ENCODE measurements at places on chromosomes 2 and 18. TPM values are rescaled to one million over a fixed set of nuclear protein-coding genes. Genes with fewer than 3 reads are reported as not detected.

DNA sequence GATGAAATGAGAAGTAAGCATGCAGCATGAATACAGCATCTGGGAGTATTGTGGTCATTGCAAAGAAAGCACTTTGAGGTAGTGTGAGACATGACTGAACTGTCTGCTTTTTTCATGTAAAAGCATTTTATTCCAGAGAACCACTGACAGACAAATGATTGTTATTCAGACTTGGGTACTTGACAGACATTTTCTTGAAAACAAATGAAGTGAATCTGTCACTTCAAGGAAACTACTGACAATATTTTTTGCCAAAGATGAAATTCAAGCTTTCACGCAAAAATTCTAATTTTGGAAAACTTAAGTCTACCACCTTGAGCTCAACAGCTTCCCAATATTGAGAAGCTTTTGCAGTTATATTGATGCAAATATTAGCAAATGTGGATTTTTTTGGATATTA is 255.7 kb downstream of the ARL6IP6 start:
- H3K4me1 ChIP-seq, result no peaks in the 10 kb centered on the region
- no peak for DNase-seq
- no peaks in the 10 kb centered on the region for H3K36me3 ChIP-seq
- no peak overlapping the region for H3K27ac ChIP-seq
- H3K4me3 ChIP-seq, result no peak overlapping the region

- no peak overlapping the region for H3K4me3 ChIP-seq
- no peak for DNase-seq
- no peaks in the 10 kb centered on the region for H3K4me1 ChIP-seq
- H3K27ac ChIP-seq, result no peak overlapping the region
- no peaks in the 10 kb centered on the region for H3K27me3 ChIP-seq
Observed at GRCh38 chr18:7941533-7941932, 374.4 kb downstream of the PTPRM start.

DNA sequence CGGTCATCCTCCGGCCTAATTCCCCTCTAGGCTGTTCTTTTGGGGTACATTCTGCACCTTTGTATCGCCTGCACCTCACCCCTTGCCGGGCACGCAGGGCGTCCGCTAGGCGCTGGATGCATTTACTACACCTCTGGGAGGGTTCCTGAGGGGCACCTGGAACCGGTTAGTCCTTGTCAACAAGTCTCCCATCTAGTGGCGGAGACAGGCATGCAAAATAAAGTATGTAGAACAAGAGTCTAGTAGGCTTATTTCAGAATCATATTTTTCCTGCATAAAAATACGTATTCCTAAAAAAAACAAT is 705 bp upstream of the TEX261 start:
- H3K4me3 ChIP-seq, result peak overlapping the region; percentile 75
- no peak for DNase-seq

SCYGR1 gene
- total RNA-seq, result not detected

DNA sequence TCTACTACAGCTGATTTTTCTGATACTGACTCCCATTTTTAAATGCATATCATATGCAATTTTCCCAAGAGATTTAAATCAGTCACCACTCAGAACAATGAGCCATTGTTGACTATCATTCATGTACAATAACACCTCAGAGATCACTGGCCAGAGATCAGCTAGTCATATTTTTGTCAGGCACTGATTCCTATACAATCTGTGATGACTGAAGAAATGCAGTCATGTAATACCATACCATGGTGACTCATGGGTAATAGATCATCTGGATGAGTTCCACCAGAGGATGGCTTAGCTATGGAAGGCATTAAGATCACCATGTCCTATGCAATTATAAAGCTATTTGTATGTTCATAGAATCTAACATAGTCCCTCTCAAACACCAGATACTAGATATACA is 285.7 kb upstream of the DCC start:
- DNase-seq, result no peak
- H3K27me3 ChIP-seq, result no peaks in the 10 kb centered on the region
- no peaks in the 10 kb centered on the region for H3K4me1 ChIP-seq
- H3K27ac ChIP-seq, result no peak overlapping the region

DNA sequence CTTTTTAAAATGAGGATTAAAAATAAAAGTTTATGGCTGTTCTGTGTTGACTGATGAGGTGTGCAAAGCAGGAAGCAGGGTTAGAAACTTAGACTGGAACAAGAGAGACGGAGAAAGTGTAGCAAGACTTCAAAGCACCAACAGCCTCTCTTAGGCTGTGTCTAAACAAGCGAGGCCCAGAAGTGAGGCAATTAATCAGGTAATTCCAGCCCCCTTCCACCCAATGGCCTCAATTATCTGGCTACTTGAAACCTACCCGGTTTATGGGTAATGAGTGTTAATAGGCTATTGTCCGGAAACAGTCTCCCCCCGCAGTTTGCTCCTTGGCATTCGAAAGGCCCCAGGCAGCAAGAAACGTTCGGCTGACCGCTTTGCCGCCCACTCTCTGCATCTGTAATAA is 171.7 kb upstream of the MYCN start:
- H3K36me3 ChIP-seq, result no peaks in the 10 kb centered on the region
- no peaks in the 10 kb centered on the region for H3K27me3 ChIP-seq
- no peak overlapping the region for H3K27ac ChIP-seq

DNA sequence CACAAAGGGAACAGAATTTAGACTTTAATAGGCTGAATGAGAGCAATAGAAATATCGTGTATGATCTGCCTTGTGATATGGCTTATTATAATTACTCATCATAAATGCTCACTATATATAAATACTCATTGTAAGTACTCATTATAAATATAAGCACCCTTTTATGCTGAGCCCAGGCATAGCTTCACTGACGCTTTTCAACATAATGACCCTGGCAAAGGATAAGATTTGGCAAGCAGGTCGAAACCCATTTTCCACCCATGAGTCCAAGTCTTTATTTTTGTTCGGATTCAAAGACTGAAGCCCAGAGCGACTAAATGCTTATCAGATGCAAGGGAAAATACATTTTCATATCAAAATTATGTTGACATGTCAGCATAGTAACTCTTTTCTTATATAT is 500.4 kb downstream of the SLC4A3 start:
- no peak overlapping the region for H3K4me3 ChIP-seq
- H3K27me3 ChIP-seq, result no peaks in the 10 kb centered on the region
- no peaks in the 10 kb centered on the region for H3K36me3 ChIP-seq
- no peak for DNase-seq
- no peak overlapping the region for H3K27ac ChIP-seq

GRCh38 chr2:74767618-74768017 is 66.3 kb upstream of the HK2 start:
- H3K4me1 ChIP-seq, result no peaks in the 10 kb centered on the region
- DNase-seq, result no peak
- H3K27ac ChIP-seq, result no peak overlapping the region
- H3K27me3 ChIP-seq, result no peaks in the 10 kb centered on the region
- H3K4me3 ChIP-seq, result no peak overlapping the region

- H3K27ac ChIP-seq, result no peak overlapping the region
- H3K36me3 ChIP-seq, result no peaks in the 10 kb centered on the region
- no peak overlapping the region for H3K4me3 ChIP-seq
- H3K4me1 ChIP-seq, result peaks cover 3% of the 10 kb centered on the region
- no peaks in the 10 kb centered on the region for H3K27me3 ChIP-seq
- DNase-seq, result no peak
Observed at GRCh38 chr2:206452242-206452641, 8.9 kb downstream of the ADAM23 start.

- H3K4me3 ChIP-seq, result no peak overlapping the region
- H3K4me1 ChIP-seq, result no peaks in the 10 kb centered on the region
- no peak overlapping the region for H3K27ac ChIP-seq
Observed at GRCh38 chr18:48724442-48724841, 185.6 kb downstream of the CTIF start.

- H3K4me1 ChIP-seq, result no peaks in the 10 kb centered on the region
- H3K36me3 ChIP-seq, result no peaks in the 10 kb centered on the region
- H3K4me3 ChIP-seq, result no peak overlapping the region
- H3K27ac ChIP-seq, result no peak overlapping the region
Observed at GRCh38 chr2:133843551-133843950, 275.3 kb upstream of the NCKAP5 start.

MC5R gene
- 0.31 TPM for total RNA-seq

GRCh38 chr2:73970850-73971471 is 13.7 kb upstream of the TET3 start:
- DNase-seq, result no peak
- H3K27ac ChIP-seq, result no peak overlapping the region
- no peak overlapping the region for H3K4me3 ChIP-seq
- 0 out of 2 replicates have a peak, but pooled peaks cover 2% of the 10 kb centered on the region for H3K4me1 ChIP-seq

AQP12B gene
- total RNA-seq, result not detected

CBLN2 gene
- not detected for total RNA-seq

IL18RAP gene
- total RNA-seq, result not detected

DNA sequence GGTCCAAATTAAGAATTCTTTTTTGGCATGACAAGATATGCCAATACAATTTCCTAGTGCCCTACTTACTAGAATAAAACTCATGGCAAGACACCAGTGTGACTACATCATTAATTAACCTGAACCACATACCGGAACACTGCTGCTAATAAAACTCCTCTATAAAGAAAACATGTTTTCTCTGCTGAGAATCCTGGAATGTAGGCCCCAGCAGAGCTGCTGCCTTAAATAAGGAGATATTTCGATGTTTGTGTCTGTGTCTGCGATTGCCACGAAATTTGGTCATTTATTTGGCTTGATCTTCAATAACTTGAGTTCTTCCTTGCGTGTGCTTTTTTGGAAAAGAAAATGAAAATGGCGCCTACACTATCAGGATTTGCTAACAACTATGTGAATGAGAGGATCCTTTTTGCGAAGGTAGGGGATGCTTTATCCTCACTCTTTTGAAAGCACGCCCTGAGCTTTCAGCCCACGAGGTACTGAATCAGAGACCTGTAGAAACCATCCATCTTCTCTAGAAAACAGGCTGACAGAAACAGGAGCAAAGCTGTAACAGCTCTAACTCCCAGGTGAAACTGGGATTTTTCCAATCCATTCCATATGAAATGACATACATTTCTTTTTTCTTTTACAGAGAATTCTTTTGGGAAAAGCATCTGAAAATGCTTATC is 27.0 kb downstream of the KLF7 start:
- no peak overlapping the region for H3K27ac ChIP-seq
- no peaks in the 10 kb centered on the region for H3K36me3 ChIP-seq
- no peak for DNase-seq
- H3K4me3 ChIP-seq, result no peak overlapping the region
- H3K4me1 ChIP-seq, result peaks cover 10% of the 10 kb centered on the region
- no peaks in the 10 kb centered on the region for H3K27me3 ChIP-seq

GRCh38 chr18:69953191-69953590 is 5.5 kb upstream of the CD226 start:
- H3K27me3 ChIP-seq, result no peaks in the 10 kb centered on the region
- H3K36me3 ChIP-seq, result no peaks in the 10 kb centered on the region
- H3K4me3 ChIP-seq, result no peak overlapping the region

All from H1 (cell line).